ENCODE measurements at places on chromosomes 7 and 10.

- no peak for DNase-seq
These were observed 53.8 kb upstream of the GSAP start for GRCh38 chr7:77469927-77470326.

DNA sequence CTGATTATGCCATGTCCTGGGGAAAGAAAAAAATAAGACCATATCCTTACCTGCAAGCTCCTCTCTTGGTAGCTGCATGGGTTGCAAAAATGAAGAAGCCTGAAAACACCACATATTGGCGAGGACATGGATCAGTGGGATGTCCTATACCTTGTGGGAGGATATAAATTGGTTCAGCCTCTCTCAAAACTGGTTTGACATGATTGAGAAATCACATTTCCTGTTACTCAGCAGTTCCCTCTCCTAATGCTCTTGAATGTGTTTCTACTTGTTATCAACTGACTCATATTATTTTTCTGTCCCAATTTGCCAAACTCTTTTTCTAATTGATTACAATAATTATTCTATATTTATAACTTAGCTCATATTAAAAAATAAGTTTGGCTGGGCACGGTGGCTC lies 380.2 kb downstream of the EXOC4 start:
- DNase-seq, result no peak

- peak; percentile 47 for DNase-seq
These were observed 1180.3 kb downstream of the TYW1 start for GRCh38 chr7:68176974-68177373.

DNA sequence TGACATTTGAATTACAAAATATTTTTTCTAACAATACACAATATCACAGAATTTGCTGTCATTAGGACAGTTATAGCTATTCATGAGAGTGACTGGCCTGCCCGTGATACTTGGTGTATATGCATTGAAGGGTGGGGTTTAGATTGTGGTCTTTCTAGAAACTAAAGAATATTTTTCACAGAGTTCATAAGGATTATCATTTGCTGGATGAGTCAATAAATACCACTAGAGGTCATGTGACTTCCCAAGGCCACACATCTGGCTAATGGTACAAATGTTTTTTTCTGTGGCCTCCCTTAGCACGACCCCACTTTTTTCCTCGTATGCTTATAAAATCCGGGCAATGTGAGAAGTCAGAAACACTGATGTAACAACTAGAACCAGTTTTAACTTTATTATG lies 5.2 kb downstream of the OPTN start:
- no peak for DNase-seq

DNA sequence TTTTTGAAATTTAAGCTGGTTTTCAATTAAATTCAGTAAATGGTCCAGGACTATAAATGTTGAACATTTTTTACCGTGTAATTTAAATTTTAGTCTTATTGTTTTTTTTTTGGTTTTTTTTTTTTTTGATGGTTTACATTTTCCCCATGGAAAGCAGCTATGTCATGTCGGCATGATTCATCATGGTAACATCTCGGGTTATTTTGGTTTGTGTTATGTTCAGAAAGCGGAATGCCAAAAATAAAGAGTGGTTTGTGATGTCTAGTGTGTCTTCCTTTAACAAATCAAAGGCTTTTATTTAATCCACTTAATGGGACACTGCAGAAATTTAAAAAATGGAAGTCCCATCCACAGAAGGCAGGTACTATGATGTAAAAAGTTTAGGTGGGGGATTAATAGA lies 58.5 kb downstream of the TRUB1 start:
- DNase-seq, result no peak

- no peak for DNase-seq
These were observed 39.5 kb upstream of the GJD4 start for GRCh38 chr10:35565602-35566081.

DNA sequence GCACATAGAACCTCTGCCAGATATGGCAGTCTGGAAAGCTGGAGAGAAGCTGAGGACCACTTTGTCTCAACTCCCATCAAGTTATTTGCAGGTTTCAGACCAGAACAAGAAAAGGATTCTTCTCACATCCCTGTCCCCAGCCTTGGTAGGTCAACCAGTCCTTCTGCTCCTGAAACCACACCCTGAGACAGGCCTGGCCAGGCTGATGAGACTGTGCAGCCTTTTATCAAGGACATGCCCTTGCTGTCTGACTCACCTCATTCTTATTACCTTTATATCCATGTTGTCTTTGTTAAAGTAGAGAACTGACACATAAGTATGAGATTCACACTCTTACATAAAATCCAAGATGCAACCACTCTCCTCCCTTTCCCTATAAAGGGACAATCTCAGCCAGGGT lies 354.9 kb downstream of the PLXNA4 start:
- no peak for DNase-seq

DNA sequence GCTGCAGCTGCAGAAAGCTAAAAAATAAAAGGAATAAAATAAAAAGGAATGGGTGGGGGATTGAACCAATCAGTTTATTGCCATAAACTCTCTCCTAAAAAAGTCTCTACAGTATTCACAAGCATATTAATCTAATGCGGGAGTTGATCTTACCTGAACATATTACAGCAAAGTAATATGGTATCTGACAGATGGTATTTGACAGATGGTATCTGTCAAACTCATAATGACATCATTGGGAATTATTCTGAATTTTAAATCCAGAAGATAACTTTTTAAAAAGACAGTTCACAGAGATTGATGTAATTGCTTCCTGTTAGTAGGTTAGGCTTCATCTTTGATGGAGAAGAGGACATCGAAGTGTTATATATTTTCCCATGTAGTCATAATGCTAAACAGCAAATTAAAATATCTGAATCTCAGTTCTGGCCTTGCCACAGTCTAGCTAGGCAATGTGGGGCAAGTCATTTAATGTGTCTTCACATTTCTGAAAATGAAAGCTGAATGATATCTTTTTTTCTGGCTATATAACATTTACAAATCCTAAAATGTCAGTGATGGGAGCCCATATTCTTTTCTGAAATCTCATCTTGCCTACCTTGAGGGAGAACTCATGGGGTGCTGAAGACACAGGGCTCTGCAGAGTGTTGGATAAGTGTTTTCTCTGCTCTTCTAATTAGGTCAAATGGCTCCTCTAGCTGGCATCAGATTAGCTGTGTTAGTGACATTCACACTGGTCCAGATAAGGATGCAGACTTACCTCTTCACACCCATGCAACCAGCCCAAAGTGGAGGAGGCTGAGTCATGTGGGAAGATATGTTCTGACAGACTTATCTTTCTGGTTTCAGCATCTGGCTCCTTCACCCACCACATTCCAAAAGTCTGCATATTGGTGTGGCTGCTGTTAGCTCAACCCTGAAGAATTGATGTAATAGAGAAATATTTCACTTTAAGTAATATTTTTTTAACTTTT lies 2.1 kb upstream of the LIPM start:
- DNase-seq, result no peak

DNA sequence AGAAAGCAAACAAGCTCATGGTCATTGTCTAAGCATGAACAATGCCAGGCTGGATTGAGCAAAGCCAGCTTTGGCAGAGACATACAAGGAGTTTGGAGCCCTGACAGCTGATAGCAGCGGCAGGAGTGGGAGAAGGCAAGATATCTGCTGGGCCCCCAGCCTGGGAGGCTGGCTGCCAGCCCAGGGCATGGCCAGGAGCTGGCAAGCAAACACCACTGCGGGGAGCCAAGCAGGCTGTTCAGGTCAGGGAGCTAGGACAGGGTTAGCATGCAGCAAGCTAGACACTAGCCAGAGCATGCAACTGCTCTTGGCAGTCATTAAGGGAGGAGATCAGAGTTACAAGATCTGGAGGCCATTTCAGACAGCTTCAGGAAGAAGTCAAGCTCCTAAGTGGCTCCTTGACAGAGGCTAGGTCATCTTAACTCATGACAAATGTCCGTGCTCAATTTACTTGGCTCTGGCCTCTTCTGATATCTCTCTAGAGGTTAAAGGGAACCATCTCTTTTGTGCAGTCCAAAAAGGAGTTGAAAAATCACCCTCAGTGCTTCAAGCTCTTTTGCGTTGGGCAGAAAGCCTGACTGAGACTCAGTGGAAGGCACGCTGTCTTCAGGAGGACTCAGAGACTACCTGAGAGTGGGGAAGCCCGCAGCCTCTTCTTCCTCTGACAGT lies 436.8 kb upstream of the C7orf33 start:
- no peak for DNase-seq

- DNase-seq, result peak; percentile 24
These were observed 855 bp downstream of the ATP6V1F start for GRCh38 chr7:128863433-128863989.

- DNase-seq, result no peak
These were observed 309.9 kb downstream of the GPAM start for GRCh38 chr10:111873621-111874135.

GRCh38 chr7:106545275-106545674 lies 115.7 kb downstream of the CCDC71L start:
- no peak for DNase-seq

DNA sequence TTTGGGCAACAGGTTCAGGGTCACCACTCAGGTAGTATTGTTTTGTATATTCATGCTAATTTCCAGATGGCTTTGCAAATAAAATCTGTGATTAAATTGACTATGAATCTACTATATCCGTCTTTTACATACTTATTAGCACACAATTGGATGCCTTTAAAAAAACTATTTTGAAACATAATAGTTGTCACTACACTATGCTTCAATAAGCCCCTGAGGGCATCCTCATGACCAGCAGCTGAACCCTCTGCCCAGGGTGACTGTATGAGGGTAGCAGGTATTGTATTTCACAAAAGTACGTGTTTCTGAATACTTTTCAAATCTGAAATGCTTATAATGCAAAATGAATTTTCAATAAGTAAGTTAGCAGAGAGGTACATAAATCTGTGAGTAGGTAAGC lies 97.3 kb downstream of the DNAH11 start:
- no peak for DNase-seq

DNA sequence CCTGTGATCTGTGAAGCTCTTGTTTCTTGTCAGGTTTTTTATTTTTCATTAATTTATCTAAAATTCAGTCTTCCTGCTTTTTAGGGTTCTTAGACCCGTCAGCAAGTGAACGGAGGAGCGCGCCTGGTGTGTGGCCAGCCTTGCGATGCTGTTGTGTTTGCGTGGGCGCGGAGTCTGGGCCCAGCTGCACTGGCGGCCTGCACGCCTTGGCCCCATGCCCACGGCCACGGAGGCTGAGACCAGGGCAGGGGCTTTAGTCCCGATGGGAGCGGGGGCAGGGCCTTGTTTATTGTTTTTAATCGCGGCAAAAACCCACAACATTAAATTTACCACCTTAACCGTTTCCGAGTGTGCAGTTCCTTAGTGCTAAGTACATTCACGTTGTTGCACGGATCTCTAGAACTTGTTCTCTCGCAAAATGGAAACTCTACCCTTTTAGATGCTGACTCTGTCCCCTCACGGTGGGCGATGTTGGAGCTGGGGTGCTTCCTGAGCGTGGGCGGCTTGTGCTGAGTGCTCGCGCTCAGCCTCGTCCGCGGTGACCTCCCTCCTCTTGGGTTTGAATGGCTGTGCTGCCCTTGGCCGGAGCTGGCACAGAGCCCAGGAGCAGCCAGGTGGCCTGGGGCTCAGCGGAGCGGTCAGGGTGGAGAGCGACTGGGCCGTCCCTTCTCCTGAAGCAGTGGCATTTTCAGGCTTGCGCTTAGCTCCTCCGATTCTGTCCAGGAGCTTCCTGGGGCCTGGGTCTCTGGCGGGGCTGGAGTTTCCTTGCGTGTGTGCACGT lies 69.1 kb downstream of the INPP5A start:
- DNase-seq, result no peak

GRCh38 chr7:64990936-64991335 lies at the start of gene ZNF117:
TSS of gene ZNF117 (minus strand) at chr7:64991036.
- DNase-seq, result no peak

GRCh38 chr7:101861218-101861775 lies 43.9 kb downstream of the CUX1 start:
- DNase-seq, result no peak

DNA sequence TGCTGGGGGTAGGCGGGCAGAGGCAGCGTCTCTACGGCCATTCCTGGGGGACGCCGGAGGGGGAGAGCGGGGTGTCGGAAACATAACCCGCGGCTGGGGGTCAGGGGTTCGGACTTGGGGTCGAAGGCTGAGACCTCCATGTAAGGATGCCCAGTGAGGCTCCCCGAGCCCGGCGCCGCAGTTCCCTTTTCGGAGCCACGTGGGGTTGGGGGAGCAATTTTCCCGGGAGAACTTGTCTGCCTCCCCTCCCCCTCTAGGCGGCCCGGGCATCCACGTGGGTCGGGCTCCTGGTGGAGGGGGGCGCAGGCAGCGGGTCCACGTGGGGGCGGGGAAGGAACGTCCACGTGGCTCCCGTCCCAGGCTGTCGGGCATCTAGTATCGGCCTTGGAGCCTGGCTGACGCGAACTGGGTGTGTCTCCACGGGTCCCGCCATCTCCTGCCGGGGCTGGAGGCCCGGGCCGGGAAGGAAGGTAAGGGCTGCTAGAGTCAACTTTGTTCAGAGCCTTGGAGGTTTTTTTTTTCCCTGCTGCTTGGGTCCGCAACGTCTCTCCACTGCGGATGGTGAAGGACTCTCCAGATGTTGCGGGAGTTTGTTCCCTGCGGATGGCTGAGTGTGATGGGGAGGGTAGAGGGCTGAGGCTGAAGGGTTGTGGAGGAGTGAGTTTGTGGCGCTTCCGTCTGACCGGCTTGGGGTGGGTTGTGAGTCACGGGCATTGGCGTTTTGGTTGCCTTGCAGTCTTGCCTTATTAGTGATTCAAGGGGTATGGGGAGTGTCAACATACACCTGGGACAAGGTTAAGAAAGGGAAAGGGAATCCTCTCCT lies 744 bp downstream of the PPRC1 start:
- DNase-seq, result peak; percentile 52
